ENCODE measurements at places on chromosomes 13 and 19.

GRCh38 chr13:103039183-103039582, 27.0 kb downstream of the SLC10A2 start:
- DNase-seq, result no peak

DNA sequence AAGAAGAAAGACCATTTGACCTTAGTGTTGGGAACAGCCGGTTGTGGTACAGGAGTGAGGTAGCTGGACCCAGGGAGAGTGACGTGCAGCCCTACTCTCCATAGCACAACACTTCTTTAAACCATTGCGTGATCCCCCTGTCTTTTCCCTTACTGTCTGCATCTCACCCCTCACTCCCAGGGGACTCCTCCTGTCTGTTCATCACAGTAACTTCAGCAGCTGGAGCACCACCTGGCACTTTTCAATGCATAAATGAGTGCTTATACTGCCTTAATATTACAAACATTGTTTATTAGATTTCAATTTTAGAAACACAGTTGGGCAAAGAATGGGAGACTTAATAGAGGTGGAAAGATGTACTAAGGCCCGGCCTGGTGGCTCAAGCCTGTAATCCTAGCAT, 285.5 kb downstream of the UQCRFS1 start:
- DNase-seq, result no peak

- no peak for DNase-seq
Observed at GRCh38 chr13:60562096-60562780, 165.2 kb downstream of the TDRD3 start.

DNA sequence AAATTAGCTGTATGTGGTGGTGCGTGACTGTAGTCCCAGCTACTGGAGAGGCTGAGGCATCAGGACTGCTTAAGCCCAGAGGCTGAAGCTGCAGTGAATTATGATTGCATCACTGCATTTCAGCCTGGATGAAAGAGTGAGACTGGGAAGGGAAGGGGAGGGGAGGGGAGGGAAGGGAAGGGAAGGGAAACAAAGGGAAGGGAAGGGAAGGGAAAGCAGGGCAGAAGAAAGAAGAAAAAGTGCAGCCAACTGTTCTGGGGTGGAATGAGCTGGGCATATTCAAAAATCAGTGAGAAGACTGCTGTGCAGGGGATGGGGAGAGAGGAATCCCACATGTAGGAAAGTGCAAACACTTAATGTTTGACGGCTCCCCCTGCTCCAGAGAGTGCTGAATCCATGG, 905.5 kb downstream of the UQCRFS1 start:
- DNase-seq, result no peak

- no peak for DNase-seq
Observed at GRCh38 chr13:102466610-102467190, 64.9 kb upstream of the FGF14 start.

DNA sequence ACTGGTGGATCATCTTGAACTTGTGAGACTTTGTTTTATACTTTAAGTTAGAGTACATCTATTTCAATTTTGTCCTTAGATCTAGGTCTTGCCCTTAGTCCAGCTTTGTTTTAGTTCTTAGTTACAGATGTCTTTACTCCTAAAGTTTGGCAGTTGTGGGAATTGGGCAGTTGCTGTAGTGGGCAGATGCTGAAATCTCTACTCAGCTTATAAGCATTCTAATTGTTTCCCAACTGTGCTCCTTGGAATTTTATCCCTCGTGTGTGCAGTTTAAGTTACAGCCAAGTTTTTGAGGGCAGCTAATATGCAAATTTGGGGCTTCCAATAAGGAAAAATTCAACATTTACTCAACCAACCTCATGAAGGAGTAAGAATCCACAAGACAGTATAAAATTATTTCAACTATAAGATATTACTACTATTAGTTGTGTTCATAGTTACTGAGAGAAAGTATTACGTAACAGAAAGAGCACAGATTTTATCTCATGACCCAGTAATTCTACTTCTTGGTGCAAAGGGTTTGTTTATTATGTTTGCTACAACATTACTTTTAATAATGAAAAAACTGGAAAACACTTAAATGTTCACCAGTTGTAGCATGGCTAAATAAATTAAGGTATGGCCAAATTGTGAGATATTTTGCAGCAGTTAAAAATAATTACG, 32.9 kb downstream of the CCDC122 start:
- no peak for DNase-seq

- DNase-seq, result no peak
Observed at GRCh38 chr13:58963321-58963720, 1200.4 kb downstream of the DIAPH3 start.

- DNase-seq, result no peak
Observed at GRCh38 chr19:47499863-47500830, 14.7 kb downstream of the NAPA start.

DNA sequence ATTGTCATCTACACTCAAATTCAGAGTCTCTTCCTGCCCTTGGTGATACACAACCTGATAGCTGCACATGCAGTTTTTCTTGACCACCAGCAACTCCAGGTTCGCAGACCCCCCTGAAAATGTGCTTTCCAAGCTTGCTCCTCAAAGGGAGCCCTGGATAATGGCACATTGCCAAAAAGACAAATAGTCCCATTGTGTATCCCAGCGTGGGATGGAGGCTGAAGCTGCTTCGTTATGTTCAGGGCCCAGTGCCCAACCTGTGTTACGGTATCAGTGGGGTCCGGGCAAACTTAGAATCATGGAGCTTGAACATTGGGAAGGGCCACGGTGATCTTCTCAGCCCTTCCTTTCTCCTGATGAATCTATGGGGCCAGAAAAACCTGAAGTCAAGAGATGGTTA, 173.0 kb downstream of the TEX29 start:
- DNase-seq, result no peak

DNA sequence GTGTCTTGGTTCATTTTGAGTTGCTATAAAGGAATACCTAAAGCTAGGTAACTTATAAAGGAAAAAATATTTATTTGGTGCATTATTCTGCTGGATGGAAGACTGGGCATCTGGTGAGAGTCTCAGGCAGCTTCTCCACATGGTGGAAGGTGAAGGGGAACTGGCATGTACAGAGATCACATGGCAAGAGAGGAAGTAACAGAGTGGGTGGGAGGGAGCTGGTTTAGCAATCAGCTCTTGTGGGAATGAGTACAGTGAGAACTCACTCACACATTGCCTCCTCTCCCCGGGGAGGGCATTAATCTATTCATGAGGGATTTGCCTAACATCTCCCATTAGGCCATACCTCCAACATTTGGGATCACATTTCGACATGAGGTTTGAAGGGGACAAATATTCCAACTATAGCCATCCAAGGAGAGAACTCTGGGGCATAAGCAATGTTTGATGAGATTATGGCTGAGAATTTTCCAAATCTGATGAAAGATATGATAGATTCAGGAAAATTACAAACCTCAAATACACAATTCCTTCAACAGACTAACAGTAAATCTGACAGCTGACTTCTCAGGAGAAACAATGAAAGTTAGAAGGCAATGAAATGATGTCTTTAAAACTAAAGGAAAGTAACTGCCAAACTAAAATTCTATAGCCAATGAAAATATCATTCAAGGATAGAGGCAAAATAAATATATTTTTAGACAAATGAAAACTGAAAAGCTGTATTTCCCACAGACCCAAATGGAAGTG, 52.5 kb downstream of the MTUS2 start:
- DNase-seq, result no peak

GRCh38 chr19:12956446-12957388, at the start of gene GADD45GIP1:
Gene GADD45GIP1, minus strand, starts transcription at chr19:12957223. Its CDS starts 11 bp downstream, at chr19:12957212.
- peak; percentile 85 for DNase-seq

- DNase-seq, result no peak
Observed at GRCh38 chr19:23460656-23461055, 65.4 kb upstream of the ZNF91 start.

- no peak for DNase-seq
Observed at GRCh38 chr13:41985788-41986508, 25.0 kb upstream of the VWA8 start.

DNA sequence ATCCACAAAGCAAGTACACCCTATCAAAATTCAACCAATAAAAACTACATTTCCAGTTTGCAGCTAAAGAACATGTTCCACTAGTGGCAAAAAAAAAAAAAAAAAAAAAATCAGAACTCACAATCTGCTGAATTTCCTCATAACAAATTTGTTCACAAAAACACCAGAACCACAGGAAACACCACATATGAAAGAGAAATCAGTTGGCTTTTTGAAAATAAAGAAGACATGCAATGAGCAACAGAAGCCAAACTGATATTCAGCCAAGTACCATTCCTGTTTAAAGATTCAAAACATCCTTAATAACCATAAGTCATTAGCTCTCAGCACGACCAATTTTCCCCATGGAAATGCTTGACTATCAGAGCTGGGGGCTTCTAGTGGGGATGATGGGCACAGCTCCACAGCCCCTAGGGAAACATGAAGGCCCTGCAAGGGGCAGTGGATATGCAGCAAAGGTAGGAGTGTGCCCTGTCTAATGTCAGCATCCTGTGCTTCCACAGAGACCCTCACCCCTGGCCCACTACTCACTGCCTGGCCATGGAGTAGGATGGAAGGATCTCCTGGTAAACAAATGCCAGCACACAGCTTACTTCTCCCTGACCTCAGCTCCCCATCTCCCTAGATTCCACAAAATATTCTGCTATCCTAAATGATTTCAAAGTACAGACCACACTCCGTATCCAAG, 74.0 kb upstream of the DOCK9 start:
- no peak for DNase-seq

- DNase-seq, result no peak
Observed at GRCh38 chr19:10136936-10137335, 17.2 kb upstream of the EIF3G start.

DNA sequence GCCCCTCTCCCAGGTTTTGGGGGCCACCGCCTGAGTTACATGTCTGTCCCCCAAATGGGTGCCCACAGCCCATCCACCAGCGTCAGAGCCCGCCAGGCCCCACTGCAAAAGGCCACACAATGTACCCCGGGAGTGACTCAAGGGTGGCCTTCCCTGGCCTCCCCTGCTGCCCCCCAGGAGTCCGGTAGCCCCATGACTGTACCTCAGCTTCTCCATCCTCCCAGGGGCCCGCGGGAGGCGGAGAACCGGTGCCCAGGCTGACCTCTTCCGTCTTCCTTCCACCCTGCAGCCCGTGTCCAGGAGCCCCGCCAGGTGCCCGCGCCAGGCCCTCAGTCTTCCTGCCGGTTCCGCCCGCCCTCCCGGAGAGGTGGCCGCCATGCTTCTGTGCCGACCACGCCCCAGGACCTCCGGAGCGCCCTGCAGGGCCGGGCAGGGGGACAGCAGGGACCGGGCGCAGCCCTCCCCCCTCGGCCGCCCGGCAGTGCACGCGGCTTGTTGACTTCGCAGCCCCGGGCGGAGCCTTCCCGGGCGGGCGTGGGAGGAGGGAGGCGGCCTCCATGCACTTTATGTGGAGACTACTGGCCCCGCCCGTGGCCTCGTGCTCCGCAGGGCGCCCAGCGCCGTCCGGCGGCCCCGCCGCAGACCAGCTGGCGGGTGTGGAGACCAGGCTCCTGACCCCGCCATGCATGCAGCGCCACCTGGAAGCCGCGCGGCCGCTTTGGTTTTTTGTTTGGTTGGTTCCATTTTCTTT, 10.3 kb downstream of the CBARP start:
- DNase-seq, result no peak

DNA sequence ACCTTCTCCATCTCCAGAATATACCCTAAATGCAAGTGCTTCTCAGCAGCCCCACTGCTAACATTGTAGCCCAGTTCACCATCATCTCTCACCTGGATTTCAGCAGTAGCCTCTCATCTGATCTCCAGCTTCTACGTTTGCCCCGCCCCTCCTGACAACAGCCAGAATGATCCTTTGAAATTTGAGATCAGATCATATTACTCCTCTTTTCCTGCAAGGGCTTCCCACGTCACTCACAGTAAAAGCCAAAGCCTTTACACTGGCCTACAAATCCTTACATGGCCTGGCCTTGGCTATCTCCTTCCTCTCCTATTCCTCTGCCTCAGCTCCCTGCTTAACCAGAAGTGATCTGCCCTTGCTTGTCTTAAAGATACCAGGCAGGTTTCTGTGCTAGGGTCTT, 94.3 kb upstream of the NBEA start:
- DNase-seq, result no peak

DNA sequence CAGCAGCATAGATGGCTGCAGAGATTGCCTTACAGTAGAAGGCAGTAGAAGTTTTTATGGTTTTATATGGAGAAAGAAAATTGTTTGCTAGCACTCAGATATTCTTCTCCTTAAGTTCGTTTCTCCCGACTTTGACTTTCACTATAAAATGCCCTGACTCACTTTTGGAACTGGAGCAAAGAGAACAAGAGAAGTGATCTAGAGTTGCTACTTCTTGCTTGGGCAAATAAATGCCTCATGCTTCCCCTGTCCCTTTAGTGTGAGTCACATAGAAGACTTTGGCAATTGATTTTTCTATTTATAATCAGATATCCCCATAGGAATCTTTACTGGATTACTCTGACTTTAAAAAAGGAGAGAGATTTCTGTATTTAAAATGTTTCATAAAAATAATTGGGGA, 46.9 kb downstream of the ITGBL1 start:
- no peak for DNase-seq

DNA sequence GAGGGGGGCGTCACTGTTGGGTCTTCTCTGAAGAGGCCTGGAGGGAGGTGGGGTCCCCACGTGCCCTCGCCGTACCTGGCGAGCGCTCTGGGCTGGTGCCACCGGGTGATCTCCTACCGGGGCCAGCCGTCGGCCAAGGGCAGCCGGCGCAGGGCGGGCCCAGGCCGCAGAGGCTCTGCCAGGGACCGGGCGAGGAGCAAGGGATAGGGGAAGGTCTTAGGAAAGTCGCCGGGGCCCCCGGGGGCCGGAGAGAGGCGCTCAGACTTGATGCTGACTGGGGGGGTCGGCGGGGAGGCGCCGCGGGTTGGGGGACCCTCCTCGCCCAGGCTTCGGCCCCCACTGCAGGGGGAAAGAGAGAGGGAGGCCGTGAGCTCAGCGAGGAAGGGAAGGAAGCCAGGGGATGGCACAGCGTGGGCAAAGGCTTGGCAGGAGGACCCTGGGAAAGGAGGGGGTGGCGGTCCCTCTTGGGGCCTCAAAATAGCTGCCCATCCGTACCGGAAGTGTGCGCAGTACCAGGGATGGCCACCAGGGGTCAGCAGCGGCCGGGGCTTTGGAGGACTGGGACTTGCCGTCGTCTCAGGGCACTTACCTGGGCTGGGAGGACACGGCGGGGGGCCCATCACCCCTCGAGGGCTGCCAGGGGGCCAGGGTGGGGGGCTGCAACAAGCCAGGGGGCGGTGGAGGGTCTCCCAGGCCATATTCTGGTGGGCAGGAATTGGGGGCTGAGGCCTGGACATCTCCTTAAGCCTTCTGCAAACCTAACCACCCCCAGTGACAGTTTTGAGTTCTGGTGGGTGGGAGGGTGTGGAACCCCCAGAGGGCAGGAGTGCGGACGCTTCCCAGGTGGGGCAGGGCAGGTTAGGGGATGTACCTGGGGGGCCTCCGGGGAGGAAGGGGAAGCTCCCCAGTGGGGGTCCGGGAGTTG, 7.7 kb upstream of the TMEM161A start:
- peak; percentile 92 for DNase-seq

DNA sequence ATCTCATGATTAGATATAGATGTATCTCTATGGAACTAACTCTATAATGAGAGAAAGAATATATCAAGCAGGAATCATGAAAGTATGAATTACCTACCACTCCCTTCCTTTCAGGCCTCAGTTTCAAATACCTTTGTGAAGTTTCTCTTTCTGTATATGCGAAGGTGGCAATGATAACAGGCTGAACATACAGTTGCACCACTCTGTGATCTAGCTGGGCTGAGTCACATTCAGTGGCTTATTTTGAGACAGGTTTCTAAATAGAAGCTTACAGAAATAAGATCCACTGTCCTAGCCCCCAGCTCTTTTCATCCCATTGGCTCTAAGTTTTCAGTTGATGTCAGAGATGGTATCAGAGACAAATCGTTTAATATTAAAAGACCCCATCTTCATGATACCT, 662.0 kb downstream of the SLITRK1 start:
- DNase-seq, result no peak

Data from activated naive CD4-positive, alpha-beta T cell treated with anti-CD3 and anti-CD28 coated beads for 36 hours (primary cell).